ENCODE measurements at places on chromosomes 1 and 21.

- DNase-seq: no peak
These were observed 68.3 kb downstream of the ADARB1 start for GRCh38 chr21:45142469-45143308.

DNA sequence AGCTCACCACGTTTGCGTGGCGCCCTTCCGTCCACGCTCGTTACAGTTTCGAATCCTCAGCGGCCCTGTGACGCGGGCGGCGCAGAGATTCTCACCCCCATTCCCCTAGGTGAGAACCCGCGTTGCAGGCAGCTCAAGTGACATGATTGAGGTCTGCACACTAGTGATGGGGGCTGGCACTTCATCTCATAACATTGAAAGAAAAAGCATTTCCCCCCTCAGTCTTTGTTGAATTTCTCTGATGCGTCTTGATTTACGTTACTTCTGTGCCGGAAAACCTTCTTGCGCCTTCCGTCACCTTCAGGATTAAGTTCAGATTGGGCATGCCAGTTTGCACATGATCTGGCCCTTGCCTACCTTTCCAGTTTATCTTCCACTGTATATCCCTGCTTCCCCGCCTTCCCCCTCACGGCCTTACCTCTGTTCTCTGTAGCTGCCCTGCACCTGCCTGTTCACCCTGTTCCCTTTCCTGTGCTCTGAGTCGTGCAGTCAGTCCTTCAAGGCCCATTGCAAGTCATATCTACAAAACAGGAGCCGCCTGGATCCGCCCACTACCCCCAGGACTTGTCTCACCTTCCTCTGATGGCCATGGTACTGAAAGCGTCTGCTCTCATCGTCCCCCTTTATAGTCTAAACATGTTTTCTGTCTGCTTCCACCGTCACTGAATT, 1.1 kb downstream of the CTPS1 start:
- peak; percentile 9 for DNase-seq

DNA sequence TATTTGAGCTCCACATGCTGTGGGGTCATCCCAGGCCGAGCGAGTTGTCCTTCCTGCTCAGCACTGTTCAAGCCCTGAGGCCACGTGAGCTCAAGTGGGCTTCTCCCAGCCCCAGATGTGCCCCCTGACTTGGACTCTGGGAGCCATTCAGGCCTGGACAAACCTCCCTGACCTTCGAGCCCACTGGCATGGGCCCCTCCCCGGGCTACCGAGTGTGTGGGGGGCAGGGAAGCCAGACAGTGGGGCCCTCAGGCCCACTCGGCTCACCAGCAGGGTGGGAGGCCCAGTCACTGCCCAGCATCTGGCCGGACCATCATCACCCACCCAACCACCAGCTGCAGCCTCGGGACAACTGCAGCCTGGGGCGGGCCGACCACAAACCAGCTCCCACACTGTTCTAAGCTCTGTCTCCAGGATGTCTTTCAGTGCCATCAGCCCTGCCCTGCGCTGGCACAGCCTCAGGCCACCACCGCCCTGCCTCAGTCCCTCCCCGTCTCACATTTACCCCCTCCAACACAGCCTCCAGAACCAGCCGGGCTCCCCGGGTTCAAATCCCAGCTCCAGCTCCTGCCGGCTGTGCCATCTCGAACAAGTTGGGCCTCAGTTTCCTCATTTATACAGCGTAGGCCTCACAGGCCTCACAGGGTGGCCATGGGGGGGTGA, 20.9 kb upstream of the PLEKHG5 start:
- DNase-seq: no peak

GRCh38 chr1:17289721-17290120, 18.3 kb upstream of the PADI4 start:
- DNase-seq: no peak

DNA sequence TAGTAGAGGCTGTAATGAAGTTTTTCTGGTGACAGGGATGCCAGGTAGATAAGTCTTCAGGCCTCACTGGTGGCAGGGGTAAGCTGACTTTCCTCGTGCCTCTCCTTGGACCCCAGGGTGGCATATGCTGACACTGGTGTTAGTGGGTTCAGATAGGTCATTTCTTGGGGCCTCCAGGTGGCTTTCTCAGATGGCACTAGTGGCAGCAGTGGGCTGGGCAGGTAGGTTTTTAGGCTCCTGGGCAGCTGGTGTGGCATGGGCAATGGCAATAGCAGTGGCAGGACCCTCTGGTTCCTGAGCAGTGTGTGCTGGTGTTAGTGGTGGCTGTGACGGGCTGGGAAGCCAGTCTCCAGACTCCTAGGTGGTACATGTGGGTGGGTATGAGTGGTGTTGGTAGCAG, 140.3 kb downstream of the PTBP2 start:
- DNase-seq: no peak

- no peak for DNase-seq
These were observed 85.2 kb downstream of the UCK2 start for GRCh38 chr1:165912638-165913037.

- no peak for DNase-seq
These were observed 50.9 kb upstream of the AK4 start for GRCh38 chr1:65097076-65097475.

DNA sequence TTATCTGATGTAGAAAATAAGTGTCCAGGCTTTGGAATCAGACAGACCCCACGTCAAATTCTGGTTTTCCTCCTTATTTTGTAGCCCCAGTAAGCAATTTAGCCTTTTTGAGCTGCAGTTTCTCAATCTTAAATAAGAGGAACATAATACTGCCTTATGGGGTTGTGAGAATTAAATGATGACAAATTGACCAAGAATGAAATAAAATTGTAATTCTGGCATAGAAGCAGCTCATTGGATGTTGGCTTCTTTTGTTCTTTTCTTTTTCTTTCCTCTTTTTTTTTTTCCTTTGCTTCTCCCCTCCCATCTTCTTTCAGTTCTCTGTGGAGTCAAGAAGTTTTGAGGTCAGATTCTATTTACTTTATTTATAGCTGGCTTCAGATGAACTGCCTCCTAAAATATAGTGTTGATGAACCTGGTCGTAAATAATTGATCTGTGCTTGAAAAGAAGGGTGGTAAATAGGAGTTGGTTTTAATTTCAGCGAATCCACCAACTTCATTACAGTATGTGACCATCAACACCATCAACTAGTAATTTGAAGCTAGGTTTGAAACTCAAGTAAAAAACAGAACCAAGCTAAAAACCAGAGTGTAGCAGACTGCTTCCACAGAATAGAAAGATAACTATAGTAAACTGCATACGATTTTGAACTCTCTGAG, 81.1 kb downstream of the CACHD1 start:
- DNase-seq: no peak

GRCh38 chr1:65055747-65056146, 89.4 kb upstream of the JAK1 start:
- no peak for DNase-seq

DNA sequence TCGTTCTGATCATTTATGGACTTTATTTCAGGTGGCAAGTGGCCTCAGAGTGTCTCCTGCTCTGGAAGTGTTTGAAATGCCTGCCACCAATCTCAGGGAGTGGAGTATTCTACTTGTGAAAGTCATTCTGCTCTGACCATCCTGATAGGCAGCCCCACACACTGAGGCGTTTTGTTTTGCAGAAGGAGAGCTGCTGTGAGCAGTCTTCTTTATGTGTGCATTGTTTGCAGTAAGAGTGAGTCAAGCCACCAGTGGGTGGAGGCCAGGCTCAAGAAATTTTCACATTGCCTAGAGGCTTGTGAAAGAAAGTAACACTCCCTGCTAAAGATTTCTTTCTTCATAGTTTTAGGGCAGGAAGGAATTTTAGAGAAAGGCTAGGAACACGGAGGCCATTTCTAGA, 204.4 kb downstream of the SLC35F3 start:
- DNase-seq: no peak

DNA sequence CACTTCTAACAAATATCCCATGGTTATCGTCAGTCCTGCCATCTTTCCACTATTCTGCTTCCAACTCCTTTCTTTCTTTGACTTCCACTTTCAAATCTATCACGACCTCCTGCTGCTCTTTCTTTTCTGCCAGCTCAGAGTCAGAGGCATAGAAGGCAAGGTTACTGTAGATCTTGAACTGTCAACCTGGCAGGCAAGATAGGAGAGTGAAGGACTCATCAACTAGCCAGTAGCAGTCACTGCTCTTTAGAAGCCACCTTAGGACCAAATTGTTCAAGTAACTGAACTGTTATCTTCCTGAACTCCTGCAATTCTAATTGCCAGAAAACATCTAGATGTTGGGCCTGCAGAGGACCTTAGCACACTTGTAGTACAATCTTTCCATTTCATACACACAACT, 13.1 kb upstream of the FCER1A start:
- DNase-seq: no peak

GRCh38 chr1:81477710-81478109, 323.0 kb upstream of the ADGRL2 start:
- no peak for DNase-seq

DNA sequence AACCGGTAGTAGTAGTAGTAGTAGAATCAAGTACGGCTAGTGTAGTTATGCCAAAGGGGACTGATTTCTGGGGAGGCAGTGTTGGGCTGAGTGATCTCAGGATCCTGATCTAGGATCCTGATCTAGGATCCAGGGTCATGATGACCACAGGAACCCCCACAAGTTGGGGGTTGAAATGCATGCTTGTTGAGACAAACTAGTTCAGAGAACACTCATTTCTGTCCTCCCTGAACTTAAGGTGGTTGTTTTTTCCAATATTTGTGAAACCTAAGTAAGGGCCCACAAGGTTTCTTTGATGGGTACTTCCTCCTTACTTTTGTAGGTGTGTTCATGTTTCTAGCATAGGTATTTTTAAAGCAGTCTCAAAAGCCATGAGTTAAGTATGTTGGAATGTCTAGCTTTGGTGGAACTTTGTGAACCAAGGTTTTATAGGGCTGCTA, 33.9 kb upstream of the PDC start:
- no peak for DNase-seq

- DNase-seq: no peak
These were observed 111.0 kb upstream of the NFIA start for GRCh38 chr1:60971330-60971729.

DNA sequence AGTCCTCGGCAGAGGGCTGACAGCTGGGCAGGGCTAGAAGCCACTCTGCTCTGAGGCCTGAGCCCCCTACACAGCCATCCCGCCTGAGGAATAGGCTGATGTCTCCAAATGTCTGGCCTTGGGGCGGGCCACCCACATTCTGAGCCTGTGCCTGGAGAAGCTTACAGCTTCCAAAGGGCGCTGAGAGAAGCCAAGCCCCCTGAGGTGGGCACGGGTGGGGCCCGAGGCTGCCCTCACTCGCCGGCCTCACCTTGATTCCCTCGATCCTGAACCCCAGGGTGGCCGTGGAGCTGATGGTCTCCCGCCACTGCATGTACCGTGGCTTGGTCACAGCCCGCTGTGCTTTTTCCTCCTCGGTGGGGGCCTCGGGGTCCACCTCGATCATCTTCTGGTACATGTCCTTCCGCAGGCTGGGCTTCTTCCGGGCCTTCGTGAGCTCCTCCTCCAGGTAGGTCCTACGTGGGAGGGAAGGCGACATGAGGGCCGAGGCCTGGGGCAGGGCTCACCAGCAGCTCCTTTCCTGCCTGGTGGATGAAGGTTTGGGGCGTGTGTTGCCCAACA, 93.2 kb downstream of the STUM start:
- DNase-seq: no peak

DNA sequence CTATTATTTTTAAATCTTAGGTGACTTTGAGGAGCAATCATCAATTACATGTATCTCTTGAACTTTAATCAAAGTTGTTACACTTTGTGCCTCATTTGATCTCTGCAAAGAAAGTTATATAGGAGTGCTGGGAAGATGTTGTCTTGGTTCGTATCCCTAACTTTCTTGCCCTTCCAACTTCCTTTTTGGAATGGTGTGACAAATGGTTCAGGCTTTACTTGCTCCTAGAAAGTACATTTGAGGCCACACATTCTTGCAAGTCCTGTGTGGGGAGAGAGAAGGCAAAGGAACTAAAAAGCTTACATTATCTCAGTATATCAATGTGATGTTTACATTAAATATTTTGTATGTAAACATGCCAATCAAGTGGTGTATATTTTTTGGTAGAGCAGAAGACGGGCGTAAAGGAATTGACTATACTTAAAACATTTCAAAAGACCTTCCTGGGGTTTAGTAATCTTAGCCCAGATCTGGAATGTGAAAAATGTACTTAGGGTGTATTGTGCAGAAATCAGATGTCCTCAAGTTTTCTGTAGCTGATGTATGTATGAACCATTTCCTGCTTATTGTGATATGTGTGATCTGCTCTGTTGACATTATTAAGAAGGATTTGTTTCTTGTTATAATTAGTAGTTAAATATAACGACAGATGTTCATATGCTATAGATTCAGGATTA, 59.2 kb downstream of the USP25 start:
- no peak for DNase-seq

GRCh38 chr1:94578856-94579255, 37.3 kb upstream of the F3 start:
- DNase-seq: no peak

GRCh38 chr1:21149430-21149854, 27.3 kb downstream of the EIF4G3 start:
- no peak for DNase-seq

- DNase-seq: no peak
These were observed 107.0 kb downstream of the KIF26B start for GRCh38 chr1:245261786-245262185.

GRCh38 chr1:98557895-98558294, 103.6 kb upstream of the SNX7 start:
- DNase-seq: no peak

DNA sequence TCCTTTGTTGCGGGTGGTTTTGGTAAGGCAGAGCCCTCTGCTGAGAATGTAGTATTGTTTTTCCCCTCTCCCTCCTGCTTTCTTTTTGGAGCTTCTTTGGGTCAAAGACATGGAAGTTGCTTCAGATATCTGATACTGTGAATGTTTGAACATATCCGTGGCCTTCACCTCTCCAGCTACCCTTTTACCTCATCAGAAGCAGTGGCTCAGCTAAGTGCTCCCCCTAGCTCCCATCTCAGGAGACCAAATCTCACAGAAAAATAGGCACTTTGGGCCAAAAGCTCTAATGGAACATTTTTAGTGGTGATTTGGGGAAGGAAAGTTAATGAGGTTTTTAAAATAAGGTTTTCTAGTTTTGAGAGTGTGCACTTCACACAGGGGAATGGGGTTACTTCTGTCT, 6.3 kb downstream of the TMEM200B start:
- DNase-seq: no peak

- no peak for DNase-seq
These were observed 15.5 kb downstream of the CHAF1B start for GRCh38 chr21:36400719-36401118.

GRCh38 chr1:226974544-226975258, 34.6 kb downstream of the COQ8A start:
- no peak for DNase-seq

DNA sequence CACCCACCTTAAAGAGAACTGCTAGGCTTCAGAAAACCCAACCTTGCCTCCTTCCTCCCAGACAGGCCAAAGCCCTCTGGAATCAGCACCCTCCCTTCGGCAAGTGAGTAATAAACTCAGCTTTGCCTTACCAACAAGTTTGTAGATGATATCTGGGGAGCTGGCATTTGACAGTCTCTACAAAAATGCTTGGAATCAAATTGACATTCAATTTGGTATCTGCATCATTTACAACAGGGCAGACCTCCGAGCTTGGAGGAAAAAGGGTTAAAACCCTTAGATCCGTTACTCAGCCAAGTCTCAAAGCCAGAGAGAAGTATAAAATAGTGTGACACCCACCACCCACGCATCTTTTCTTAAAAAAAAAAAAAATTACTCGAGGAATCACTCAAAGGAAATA, 149.3 kb upstream of the EDN2 start:
- no peak for DNase-seq

- DNase-seq: no peak
These were observed 3.9 kb downstream of the JAK1 start for GRCh38 chr1:64962441-64962840.

GRCh38 chr1:52122384-52122783, 19.5 kb upstream of the ZFYVE9 start:
- no peak for DNase-seq

GRCh38 chr1:168372861-168373371, 92.2 kb downstream of the TBX19 start:
- DNase-seq: no peak

Data from stimulated activated CD8-positive, alpha-beta memory T cell treated with anti-CD3 and anti-CD28 coated beads, Interleukin-4, amount 100 ng/mL, for 4 hours (primary cell).